ENCODE measurements at places on chromosomes 6 and 20.

GRCh38 chr20:60500038-60500701 is 541.9 kb downstream of the CDH26 start:
- no peak for DNase-seq

DNA sequence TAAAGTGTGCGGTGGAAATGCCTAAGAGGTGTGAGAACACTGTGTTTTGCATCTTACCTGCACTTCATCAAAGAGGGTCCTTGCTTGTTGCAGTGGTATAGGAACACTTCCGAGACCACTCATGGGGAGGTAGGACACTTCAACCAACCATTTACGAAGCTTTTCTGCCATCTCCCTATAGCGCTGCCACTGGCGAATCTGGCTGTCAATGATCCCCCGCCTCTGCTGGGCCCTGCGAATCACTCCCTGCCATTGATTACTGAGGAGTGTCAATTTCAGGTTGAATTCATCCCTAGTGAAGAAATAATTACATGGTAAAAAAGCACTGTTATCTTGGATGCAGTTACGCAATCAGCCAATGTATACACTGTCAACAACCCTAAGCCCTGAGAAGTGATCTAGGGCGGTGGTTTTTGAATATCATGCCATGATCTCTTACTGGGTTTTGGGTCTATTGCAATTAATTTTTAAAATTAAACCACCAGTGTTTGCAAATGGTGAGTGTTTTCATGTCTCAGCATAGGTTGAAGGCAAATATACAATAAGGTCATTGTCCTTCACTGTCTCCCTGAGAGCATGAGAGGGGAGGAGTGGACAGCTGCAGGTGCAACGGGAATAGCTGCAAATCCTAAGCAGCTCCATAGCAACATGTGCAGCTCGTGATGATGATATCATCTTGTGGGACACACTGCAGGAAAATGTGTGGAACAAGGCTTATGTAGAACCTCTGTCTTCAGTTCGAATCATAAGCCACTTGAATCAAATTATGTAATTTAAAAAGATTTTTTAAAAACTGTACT is 400.6 kb downstream of the ESR1 start:
- no peak for DNase-seq

- DNase-seq, result peak; percentile 90
Observed at GRCh38 chr20:63957690-63958441, 1.6 kb upstream of the UCKL1 start.

- peak; percentile 66 for DNase-seq
Observed at GRCh38 chr6:134420614-134421181, 102.8 kb upstream of the SGK1 start.

DNA sequence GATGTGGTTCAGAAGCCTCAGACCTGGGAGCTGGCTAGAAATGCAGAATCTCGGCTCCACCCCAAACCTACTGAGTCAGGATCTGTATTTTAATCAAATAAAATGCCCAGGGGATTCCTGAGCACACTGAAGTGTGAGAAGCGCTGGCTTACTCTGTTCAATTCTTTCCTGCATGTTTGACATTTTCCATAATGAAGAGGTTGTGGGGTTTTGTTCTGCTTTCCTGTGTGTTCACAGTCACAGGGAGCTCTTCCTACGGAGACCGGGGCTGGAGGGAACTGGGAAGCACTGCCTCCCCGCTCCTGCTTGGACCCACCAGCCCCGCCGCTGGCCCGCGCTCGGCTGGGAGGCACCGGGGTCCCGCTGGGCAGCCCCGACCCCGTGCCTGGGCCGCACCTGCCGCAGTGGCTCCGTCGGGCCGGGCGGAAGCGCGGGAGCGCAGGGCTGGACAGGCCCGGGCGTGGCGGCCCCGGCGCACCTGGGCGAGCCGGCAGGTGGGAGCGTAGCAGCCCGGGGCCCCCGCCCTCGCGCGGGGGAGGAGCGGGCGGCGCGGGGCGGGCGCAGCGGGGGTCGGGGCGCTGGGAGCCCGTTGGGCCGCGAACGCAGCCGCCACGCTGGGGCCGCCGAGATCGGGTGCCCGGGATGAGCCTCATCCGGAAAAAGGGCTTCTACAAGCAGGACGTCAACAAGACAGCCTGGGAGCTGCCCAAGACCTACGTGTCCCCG is at the start of gene MAPK13:
TSS of gene MAPK13 (plus strand) at position 573 of the 726 bp plus-strand sequence. CDS start at position 643, 70 bp downstream.
- peak; percentile 43 for DNase-seq

GRCh38 chr6:83370567-83370966 is 60.3 kb downstream of the ME1 start:
- no peak for DNase-seq

DNA sequence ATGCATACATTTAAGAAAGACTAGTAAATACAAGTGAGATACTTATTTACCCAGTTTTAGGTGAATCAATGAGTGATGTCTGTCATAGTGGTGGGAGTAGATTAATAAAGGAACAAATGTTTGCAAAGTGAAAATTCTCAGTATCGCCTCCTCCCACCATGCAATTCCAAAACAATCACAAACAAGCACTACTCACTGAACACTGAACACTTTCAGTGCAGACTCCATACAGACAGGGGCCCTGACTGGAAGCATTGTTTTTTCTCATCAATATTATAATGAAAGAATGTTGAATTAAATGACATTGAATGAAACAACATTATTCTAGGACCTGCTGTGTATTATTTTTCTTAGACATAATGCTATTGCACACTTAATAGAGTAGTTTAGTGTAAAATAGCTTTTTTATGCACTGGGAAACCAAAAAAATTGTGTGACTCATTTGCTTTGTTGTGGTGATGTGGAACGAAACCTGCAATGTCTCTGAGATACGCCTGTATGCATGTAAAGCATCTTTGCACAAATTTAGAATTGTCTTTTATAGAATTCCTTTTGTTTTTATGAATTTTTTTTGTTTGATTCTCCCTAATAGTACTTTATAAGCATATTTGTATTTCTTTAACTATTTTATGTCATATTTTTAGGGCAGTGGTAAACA is 317.5 kb downstream of the UTRN start:
- DNase-seq, result no peak

DNA sequence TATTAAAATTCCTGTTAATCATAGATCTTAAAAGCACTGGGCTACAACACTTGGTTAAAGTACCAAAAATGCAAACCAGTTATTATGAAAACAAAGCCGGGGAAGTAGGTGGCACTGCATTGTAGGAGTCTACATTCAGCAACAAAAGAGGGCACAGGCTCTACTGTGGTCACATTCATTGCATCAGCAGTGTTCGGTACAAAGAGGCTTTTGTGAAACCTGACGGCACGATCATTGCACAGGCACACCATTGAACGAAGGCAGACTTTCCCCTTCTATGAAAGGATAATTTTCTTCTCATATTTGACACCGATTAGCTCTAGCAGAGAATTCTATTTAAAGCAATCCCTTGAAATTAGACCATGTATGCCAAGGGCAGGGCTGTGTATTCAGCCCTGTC is 44.6 kb upstream of the AGPAT4 start:
- DNase-seq, result no peak

DNA sequence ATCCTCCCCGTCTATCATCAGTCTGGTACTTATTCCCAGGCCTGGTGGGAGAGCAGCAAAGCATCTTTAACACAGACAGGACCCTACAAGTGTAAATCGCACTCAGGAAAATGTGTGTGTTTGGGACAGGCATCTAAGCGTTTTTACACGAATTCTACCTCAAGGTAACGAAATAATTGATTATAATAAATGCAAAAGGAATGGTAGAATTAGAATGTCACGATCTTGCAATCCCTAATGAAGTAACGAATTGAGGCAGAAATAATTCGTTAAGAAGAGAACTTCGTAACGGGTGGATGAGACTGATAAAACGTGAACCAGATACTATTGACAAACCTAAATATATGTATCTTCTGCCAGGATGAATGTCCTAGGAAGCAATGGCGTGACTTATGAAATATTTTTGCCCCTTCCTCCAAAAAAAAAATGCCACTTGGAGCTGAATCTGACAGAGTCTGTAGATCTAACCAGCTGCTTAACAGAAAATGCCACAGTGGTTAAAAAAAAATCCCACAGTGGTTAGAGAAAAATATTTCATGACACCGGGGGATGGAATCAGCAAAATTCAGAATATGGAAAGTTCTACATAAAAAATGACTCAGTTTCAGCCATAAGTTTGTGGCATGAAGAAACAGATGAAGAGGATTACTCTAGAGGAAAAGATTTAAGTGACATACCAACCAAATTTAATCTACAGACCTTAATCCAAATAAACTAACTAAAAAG is 68.7 kb downstream of the F13A1 start:
- no peak for DNase-seq

GRCh38 chr6:147733686-147734085 is 225.2 kb downstream of the SAMD5 start:
- no peak for DNase-seq

- DNase-seq, result no peak
Observed at GRCh38 chr6:87341158-87341557, 3.5 kb upstream of the C6orf163 start.

GRCh38 chr6:156747715-156748114 is 29.5 kb upstream of the ARID1B start:
- no peak for DNase-seq

- DNase-seq, result peak; percentile 57
Observed at GRCh38 chr6:119347466-119348095, 2.0 kb downstream of the MAN1A1 start.
